Cortex of kidney (tissue), 1 donor: ENCODE measurements at places on chromosomes 2 and 18.

- DNase-seq: no peak
Measured at GRCh38 chr2:186862869-186863709, 14.1 kb upstream of the ZSWIM2 start.

DNA sequence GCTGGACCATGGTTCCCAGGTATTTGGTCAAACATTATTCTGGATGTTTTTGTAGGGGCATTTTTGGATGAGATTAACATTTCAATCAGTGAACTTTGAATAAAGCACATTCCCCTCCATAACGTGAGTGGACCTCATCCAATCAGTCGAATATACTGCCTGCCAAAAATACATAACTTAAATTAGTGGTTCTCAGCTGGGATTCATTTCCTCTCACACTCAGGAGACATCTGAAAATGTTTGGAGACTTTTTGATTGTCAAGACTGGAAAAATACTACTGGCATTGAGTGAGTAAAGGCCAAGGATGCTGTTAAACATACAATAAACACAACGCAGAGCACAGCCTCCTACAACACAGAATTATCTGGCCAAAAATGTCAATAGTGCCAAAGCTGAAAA is 198.2 kb downstream of the MYO1B start:
- DNase-seq: no peak

GRCh38 chr2:182887753-182888415 is 21.4 kb upstream of the FRZB start:
- DNase-seq: no peak

DNA sequence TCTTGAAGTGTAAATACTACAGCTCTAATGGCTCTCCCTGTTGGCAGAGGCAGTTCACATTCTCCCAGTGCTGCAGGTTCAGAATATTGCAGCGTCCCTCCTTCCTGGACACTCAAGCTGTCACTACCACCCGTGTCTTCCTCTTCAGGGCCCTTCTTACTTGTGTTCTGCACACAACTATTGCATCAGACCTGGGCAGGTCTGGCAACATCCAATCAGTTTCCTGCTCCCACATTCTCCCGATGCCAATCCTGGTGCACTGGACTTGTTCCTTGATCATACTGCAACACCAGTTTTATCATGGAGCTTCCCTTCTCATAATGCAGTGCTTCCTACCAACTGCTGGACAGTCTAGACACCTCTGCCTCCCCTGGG is 161.5 kb downstream of the CAPN13 start:
- no peak for DNase-seq
